ENCODE measurements at places on chromosomes 11 and 22.

- DNase-seq = no peak
Measured at GRCh38 chr11:17907046-17907445, 105.8 kb downstream of the SERGEF start.

GRCh38 chr11:44952082-44952481, 1.4 kb upstream of the TP53I11 start:
- no peak for DNase-seq

DNA sequence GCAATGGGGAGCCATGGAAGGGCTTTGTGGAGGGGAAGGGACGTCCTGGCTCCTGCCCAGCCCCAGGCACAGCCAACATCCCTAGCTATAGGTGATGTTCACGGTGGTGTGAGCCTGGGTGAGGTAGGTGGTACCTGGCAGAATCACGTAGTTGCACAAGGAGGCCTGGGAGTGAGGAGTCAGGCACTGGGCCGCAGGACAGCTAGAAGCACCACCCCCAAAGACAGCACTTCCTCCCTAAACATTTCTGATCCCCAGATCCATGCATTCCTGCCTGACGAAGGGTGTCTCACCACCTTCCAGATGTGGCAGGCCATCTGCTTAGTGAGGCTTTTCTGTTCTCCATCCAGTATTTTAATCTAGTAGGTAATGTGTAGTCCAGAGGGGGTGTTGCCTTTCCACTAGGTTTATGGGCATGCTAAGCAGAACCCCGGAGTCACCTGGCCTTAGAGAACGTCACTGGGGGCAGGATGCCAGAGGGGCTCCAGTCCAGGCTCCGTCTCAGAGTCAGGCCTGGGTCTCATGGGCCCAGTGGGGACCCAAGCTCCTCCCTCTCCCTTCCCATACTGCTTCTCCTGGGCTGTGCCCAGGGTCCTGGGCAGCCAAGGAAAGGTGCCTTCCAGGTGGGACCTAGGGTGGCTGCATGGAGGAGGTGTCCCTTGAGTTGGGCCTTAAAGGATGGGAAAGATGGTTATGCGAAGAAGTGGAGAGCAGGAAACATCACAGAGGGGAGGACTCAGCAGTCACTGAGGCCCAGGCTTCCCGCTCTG, 56.2 kb downstream of the OTOG start:
- no peak for DNase-seq

- DNase-seq = no peak
Measured at GRCh38 chr11:60809249-60809648, 24.1 kb downstream of the MS4A10 start.

DNA sequence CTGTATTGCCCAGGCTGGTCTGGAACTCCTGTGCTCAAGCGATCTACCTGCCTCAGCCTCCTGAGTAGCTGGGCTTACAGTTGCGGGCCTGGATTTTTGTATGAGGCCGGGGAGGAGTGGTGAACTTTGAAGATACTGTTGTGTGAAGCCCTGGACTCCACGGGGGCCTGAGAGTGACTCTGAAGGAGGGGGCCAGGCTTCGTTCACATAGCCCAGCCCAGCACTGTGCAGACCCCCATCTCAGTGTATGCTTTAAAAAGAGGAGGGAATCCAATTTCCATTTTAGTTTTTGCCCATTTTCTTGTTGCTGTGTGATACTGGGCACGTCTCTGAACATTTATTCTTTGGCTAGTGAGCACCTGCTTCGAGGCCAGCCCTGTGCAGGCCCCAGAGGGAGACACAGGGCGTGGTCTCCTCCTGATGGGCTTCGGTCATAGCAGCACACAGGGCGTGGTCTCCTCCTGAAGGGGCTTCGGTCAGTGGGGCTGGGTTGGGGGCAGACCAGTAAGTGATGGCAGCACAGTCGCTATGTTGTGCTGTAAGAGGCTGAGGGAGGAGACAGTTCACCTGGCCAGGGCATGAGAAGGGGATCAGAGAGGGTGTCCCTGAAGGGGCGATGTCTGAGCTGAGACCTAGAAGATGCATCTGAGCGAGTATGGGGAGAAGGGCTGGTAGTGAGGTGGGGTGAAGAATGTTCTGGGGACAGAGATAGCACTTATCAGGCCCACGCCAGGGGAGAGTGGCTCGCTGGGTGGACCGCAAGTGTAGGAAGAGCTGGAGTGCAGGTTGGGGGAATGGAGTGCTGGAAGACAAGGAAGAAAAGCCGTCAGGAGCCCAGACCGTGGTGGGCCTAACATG, 14.0 kb downstream of the SAMM50 start:
- DNase-seq = no peak

- DNase-seq = no peak
Measured at GRCh38 chr11:134045799-134046635, 22.9 kb upstream of the JAM3 start.
